ENCODE measurements at places on chromosomes 16 and 17. TPM values are rescaled to one million over a fixed set of nuclear protein-coding genes. Genes with fewer than 3 reads are reported as not detected.

Gene PDP2
- polyA plus RNA-seq: 3.0 TPM

Gene SCGB1C2
- polyA plus RNA-seq: not detected

Gene SYCE1L
- polyA plus RNA-seq: 4.5 TPM

Gene RCVRN
- 1.1 TPM for polyA plus RNA-seq

Gene PROCA1
- polyA plus RNA-seq: 3.5 TPM

Gene KRTAP9-9
- polyA plus RNA-seq: not detected

Gene RND2
- 0.45 TPM for polyA plus RNA-seq

Gene MPO
- 11.4 TPM for polyA plus RNA-seq

Gene IGFALS
- 0.52 TPM for polyA plus RNA-seq

Gene MEOX1
- 10.1 TPM for polyA plus RNA-seq

Gene KRT12
- polyA plus RNA-seq: 0.31 TPM

Gene ZNF232
- polyA plus RNA-seq: 11.1 TPM

Gene ZNF830
- 11.3 TPM for polyA plus RNA-seq

Gene DNAH3
- 0.17 TPM for polyA plus RNA-seq

Gene ELOB
- 148 TPM for polyA plus RNA-seq

Gene PKMYT1
- 11.4 TPM for polyA plus RNA-seq

Gene ABCC12
- 0.10 TPM for polyA plus RNA-seq

Gene AARS1
- 58.9 TPM for polyA plus RNA-seq

Gene CAMTA2
- 32.9 TPM for polyA plus RNA-seq

Gene CARD14
- 1.1 TPM for polyA plus RNA-seq

Gene GPRC5B
- polyA plus RNA-seq: 109 TPM

Gene DDX52
- 17.0 TPM for polyA plus RNA-seq

Gene YPEL2
- 16.5 TPM for polyA plus RNA-seq

Gene TAT
- not detected for polyA plus RNA-seq

Gene GRAP
- polyA plus RNA-seq: 3.2 TPM

Gene HSD17B2
- 0.30 TPM for polyA plus RNA-seq

Gene CCR7
- 0.49 TPM for polyA plus RNA-seq

Gene ATP2A3
- 7.3 TPM for polyA plus RNA-seq

Gene RBBP6
- 33.6 TPM for polyA plus RNA-seq

Gene TBC1D3C
- polyA plus RNA-seq: not detected

Gene TBC1D3D
- polyA plus RNA-seq: 1.4 TPM

Gene KCNG4
- 0.06 TPM for polyA plus RNA-seq

Gene HSD11B2
- 12.5 TPM for polyA plus RNA-seq

Gene MEFV
- polyA plus RNA-seq: 0.40 TPM

Gene TCAP
- 345 TPM for polyA plus RNA-seq

Gene ANKRD40CL
- not detected for polyA plus RNA-seq

Gene MYO15A
- 1.3 TPM for polyA plus RNA-seq

Gene TMED6
- 1.5 TPM for polyA plus RNA-seq

Gene OSGIN1
- polyA plus RNA-seq: 0.53 TPM

Gene ALOX12B
- polyA plus RNA-seq: not detected

Gene DCTN5
- 36.6 TPM for polyA plus RNA-seq

Gene TIGD7
- 7.7 TPM for polyA plus RNA-seq

Gene KRTAP4-3
- polyA plus RNA-seq: not detected

Gene GLIS2
- 25.8 TPM for polyA plus RNA-seq

Gene DBNDD1
- 16.1 TPM for polyA plus RNA-seq

Gene C17orf113
- 1.8 TPM for polyA plus RNA-seq

Gene PLCD3
- 55.8 TPM for polyA plus RNA-seq

Gene RARA
- 76.3 TPM for polyA plus RNA-seq

Gene KRTAP1-1
- not detected for polyA plus RNA-seq

Gene TERB1
- polyA plus RNA-seq: not detected

Gene MT1M
- 1.9 TPM for polyA plus RNA-seq
